DMS153 (cell line): ENCODE measurements at places on chromosomes 7 and 10.

- no peak for DNase-seq
Measured at GRCh38 chr7:31203551-31203950, 137.0 kb downstream of the NEUROD6 start.

- DNase-seq, result no peak
Measured at GRCh38 chr7:16810112-16810511, 5.3 kb upstream of the AGR2 start.

GRCh38 chr7:137839903-137840779 is 6.6 kb downstream of the DGKI start:
- DNase-seq, result no peak

DNA sequence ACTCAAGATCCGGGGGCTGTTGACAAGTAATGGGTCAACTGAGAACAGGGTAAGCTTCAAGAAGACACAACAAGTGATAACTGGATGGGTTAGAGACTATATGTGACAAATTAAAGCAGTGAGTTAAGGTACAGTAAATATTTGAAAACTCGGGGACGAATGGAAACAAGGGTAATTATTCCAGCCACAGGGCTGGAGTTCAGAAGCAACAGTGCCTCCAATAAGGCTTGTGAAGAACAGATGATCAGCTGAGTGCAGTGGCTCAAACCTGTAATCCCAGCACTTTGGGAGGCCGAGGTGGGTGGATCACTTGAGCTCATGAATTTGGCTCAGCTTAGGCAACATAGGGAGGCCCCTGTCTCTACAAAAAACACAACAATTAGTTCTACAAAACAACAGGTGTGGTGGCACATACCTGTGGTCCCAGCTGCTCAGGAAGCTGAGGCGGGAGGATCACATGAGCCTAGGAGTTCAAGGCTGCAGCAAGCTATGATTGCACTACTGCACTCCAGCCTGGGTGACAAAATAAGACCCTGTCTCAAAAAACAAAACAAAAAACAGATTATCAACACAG is 20.5 kb upstream of the DLD start:
- DNase-seq, result no peak

DNA sequence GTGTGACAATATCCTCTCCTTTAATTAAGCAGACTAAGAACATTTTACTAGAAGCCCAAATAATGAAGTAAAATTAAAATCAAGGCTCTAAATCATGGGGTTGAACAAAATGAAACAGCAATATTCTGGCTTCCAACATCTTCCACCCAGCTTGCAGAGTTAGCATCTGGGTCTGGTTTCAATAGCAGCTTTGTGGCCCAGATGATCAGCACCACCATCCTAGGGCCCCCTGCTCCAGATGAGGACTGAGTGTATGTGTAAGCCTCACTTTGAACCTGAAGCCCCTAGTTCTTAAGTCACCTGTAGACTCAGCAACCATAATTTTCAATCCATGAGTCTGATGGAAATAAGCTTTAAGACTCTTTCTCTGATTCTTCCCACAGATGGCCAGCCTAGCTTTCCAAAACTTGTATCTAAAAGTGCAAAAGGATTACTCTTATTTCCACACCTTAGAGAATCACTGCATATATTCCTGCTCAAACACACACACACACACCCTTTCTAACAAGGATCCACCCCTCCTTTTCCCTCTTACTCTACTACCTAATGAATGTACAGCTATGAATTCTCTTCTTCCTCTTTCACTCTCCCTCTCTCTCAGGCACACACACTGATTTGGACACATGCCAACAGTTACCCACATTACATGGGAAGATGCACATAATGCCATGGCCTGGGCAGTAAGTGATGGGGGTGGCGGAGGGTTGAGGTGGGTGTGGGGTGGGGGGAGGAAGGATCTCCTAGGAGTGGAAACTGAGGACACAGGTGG is 3.5 kb downstream of the DENND11 start:
- DNase-seq, result no peak
